Activated CD4-positive, alpha-beta T cell treated with anti-CD3 and anti-CD28 coated beads, Interleukin-2, amount 50 U/mL, for 16 hours (primary cell): ENCODE measurements at places on chromosomes 13 and 19.

GRCh38 chr13:78722700-78723099 is 63.7 kb upstream of the OBI1 start:
- no peak for DNase-seq

DNA sequence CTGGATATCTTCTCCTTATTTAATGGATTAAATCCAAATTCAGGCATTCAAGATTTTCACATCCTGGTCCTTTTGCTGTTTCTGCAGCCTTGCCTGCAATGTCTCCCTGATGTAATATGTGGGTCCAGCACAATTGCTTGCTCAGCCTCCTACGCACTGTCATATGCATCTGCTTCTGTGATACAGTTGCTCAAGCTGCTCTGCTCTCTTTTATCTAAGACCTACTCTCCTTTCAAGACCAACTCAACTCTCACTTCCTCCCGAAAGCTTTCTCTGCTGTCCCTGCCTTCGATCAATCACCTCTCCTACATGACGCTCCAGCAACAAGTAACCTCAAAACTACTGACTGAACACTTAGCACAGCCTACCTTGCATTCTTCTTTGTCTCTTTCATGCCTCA is 138.2 kb downstream of the DCLK1 start:
- no peak for DNase-seq

DNA sequence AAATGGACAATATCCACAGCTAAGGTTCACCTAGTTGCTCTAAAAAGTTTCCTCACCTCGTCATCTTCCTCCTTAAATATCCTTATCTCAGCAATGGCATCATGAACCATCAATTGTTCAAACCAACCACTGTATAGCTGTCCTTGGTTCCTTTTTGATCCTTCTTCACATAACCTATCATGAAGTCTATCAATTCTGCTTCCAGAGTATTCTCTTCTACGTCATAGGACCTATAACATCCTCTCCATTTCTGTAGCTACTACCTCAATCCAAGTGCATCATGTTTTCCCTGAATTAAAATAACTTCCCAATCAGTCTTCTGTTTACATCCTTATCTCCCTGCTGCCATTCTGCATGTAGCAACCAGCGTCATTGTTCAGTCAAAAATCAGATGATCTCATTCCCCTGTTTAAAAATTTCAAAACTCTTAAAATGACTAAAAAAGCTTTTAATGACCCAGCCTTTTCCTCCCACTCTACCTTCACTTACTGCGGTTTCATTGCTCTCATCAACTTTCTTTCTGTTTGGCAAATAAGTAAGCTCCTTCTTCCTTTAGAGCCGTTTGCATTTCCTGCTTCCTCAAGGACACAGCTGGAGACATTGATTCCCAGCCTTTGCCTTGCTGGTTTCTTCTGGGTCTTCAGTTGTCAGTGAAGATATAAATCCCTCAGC is 223.9 kb upstream of the MIR17HG start:
- peak; percentile 6 for DNase-seq

DNA sequence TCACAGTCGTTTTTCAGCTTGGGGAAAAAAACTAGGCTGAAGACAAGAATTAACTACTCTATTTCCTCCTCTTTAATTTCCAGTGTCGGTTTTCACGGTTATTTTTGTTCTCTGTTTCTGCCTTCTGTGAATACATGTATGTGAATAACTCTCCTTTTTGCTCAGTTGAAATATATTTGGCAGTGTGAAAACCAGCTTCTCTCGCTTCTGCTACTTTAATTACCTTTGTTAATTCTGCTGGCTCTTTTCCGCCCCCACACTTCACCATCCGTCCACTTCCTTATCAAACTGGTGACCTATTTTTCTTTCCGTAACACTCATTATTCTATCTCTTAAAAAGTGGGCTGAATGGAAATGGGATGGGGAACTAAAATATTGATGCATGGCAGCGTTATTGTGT is 126.4 kb downstream of the POU4F1 start:
- no peak for DNase-seq

DNA sequence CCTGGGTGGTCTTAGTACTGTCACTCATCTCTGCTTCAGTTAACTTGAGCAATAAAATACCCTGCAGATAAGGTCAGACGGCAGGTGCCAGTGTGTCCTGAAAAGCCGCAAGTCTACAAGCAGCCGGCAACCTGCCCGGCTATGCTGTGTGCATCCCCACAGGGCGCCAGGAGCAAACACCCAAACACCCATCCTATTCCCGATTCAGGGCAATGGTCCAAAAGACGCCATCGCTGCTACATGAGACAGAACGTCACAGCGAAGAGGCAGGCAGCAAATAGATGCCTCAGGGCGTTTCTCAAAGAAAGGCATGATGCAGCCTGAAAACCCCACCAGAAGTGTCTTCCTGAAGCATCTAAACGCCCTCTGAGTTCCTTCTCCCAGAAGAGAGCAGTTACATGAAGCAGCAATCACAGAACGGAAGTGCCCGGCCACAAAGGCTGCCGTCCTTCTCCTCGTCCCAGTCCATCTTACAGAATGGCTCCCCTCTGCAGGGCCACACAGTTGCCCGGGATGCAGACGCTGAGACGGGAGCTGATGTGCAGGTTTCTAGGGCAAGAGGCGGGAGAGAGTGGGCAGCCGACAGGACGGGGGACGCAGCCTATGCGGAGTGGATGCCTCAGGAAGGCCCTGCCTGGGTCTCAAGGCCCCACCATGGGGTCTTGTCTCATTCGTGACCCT is 35.1 kb downstream of the RASA3 start:
- DNase-seq: no peak

DNA sequence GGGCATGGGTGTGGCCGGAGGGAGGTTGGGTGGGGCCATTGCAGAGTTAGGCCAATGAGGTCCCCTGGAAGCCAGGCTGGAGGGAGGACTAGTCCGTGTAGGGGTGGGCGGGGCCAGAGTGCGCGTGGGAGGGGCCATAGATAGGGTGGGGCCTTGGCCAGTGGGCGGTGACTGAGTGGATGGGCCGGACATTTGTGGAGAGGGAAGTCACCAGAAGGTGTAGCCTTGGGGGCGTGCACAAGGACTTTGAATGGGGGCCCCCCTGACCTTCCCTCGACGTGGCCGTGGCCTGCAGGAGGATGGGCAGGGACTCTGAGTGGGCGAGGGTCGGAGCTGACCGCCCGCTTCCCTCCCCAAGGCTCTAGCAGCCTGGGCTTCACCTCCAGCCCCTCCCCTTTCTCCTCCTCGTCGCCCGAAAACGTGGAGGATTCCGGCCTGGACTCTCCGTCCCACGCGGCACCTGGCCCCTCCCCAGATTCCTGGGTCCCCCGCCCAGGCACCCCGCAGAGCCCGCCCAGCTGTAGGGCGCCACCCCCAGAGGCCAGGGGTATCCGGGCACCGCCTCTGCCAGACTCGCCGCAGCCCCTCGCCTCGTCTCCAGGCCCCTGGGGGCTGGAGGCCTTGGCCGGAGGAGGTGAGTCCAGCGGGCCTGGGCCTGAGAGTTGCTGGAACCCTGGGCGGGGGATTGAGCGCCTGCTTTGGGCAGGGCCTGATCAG is 16.5 kb upstream of the B3GNT3 start:
- DNase-seq: peak; percentile 63

GRCh38 chr13:66559093-66559492 is 671.0 kb downstream of the PCDH9 start:
- no peak for DNase-seq

DNA sequence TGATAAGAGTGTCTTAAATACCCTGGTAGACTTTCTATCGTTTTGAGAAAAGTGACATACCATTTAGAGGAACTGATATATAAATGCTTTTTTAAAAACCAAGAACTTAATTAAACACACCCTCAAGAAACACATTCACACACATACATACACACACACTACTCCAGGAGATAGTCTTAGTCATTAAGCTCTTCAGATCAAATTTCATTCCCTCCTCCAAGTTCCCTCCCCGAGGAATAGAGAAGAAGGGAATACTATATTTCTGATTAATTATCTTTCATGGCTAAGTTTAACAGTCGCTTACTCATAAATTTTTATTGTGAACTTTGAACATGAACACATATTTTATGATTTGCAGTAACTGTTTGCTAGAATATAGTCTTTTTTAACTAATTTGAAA is 1109.5 kb downstream of the SLITRK1 start:
- DNase-seq: no peak

GRCh38 chr19:13169769-13170168 is 19.6 kb downstream of the IER2 start:
- DNase-seq: no peak

DNA sequence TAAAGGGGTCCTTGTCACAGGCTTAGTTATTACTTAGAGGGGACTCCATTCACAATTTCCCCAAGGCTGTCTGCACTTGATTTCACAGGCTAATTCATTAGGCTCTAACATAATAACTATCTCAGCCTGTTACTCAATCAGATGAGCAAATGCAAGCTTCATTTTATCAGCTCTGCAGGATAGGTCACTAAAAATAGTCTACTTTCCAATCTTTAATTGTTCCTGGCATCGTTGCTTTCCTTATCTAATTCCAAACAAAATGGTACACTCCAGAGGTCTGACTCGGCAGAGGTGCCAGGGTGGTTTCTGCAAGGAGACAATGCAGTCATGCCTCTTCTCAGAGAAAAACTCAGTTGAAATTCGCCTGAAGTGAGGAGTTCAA is 69.7 kb upstream of the SLC15A1 start:
- DNase-seq: no peak

GRCh38 chr13:101449790-101450748 is 2.4 kb upstream of the ITGBL1 start:
- no peak for DNase-seq

- DNase-seq: no peak
These were observed 83.8 kb upstream of the TM9SF2 start for GRCh38 chr13:99417201-99418102.

DNA sequence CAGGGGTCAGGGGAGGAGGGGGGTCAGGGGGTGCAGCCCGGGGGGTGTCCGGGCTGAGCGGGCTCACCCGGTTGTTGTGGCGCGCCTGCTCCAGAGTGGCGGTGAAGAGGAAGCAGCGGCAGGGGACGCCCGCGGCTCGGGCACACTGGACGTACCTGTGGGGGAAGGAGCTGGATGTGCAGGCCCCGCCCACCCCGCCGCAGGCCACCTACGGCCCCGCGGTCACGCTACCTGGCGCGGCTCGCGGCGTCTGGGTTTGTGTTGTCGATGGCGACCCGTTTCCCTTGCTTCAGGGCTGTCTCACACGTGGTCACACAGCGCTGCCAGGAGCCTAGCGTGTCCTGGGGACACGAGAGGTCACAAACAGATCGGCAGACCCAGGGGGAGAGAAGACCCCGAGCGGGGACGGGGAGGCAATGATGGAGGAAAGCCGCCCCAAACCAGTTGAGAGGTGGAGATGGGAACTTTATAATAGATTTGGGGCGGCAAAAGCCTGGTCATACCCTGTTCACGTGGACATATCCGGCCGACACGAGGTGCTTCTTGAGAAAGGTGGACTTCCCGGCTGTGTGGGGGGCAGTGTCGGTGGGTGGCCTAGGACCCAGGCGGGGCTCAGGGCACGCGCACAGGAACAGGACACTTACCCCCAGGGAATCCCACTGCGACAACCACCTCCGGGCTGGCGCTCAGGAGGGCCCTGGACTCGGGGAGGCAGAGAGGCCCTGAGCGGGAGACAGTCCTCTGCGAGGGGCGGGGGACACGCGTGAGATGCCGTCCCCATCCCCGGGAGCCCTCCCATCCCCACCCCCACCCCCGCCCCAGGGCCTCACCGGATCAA is 5.6 kb downstream of the PNKP start:
- DNase-seq: no peak

GRCh38 chr13:113641426-113641825 is 16.6 kb downstream of the ATP4B start:
- no peak for DNase-seq

GRCh38 chr19:30584090-30584489 is 211.9 kb downstream of the ZNF536 start:
- DNase-seq: no peak

DNA sequence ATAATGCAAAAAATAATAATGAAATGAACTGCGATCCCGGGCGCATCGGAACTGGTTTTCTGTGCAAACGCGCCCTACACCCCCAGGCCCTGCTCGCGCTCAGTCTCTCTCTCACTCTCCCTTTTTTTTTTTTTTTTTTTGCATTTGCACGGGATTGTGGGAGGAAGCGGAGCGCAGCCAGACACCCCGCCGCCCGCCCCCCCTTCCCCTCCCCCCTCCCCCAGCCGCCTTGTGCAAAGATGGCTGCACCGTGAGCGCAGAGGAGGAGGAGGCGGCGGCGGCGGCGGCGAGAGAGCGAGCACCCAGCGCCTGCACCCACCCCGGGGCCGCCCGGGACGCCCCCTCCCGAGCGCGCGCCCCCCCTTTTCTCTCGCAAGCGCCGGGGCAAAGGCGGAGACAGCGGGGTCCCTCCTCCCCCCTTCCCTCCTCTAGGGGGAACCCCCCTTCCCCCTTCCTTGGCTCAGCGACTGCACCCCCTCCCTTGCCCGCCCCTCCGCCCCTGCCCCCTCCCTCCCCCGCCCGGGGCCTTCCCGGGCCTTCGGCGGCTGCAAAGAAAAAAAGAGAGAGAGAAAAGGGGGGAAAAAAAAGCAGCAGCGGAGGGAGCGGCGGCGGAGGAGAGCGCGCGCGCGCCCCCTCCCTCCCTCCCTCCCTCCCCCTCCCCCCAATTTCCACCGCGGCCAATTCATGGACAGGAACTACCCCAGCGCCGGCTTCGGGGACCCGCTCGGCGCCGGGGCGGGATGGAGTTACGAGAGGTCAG is at the start of gene PRR12:
TSS of gene PRR12 (plus strand) at position 212 of the 760 bp plus-strand sequence. CDS start at position 685, 473 bp downstream.
- DNase-seq: peak; percentile 67

GRCh38 chr13:32638739-32639138 is 52.5 kb downstream of the PDS5B start:
- DNase-seq: no peak

- no peak for DNase-seq
These were observed 3.8 kb downstream of the ZNF490 start for GRCh38 chr19:12606796-12607195.
